ENCODE measurements at places on chromosomes 7 and 10.
A peak's percentile ranks its signal among the peaks of the same experiment; 100 is the strongest.

GRCh38 chr7:67496589-67496988, 500.0 kb downstream of the TYW1 start:
- no peak for DNase-seq

DNA sequence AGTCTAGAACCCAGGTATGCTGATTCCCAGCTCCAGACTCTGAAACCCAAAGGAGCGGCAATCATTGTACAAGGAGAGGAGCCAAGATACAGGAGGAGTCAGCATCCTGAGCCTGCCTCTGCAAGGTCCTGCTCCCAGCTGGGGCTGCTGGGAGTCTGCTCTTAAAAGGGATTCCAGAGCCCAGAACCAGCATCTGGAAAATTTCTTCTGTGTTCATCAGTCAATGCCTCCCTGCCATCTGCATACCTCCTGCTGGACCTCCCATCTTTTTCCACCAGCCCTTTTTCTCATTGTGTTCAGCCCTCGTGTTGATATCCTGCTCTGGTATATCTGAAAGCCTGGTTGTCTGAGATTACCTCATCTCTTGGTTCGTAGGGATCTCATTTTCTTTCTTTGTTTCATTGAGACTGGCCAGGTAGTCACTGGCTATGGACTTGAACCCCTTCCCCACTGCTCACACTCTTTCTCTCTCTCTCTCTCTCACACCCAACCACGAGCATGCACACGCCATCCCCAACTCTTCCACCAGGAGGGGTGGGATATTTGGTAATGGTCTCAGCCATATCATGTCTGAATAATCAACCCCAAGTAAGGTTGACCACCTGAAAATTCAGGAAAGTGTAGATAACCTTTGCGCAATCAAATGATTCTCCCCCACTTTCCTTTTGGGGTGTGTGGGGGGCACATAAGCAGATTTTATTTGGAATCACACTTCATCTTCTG, 608.8 kb downstream of the LRMDA start:
- no peak for DNase-seq

DNA sequence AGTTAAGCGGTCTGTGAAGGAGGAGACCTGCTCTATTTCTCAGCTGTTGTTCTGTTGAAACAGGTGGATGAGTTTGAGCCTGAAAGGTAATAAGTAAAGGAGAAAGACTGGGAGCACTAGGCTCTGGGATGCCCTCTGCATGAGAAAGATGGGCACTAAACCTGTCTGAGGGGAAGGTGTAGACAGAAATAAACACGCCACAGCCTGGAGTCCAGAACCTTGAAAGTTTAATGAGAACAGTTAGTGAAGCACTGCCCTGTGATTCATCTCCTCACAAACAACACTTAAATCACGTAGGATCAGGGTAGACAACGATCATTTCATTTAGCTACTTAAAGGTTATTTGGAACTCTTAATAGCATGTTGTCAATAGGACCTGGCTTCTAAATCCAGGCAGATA, 193.1 kb downstream of the PHTF2 start:
- no peak for DNase-seq

- no peak for DNase-seq
Measured at GRCh38 chr10:50556237-50557120, 67.3 kb downstream of the SGMS1 start.

- DNase-seq, result no peak
Measured at GRCh38 chr10:50857579-50857978, 27.8 kb downstream of the A1CF start.

GRCh38 chr7:42194238-42194637, 42.8 kb downstream of the GLI3 start:
- no peak for DNase-seq

GRCh38 chr7:129443612-129444011, 9.4 kb downstream of the STRIP2 start:
- no peak for DNase-seq

GRCh38 chr7:157188091-157188665, 49.5 kb downstream of the UBE3C start:
- DNase-seq, result no peak

DNA sequence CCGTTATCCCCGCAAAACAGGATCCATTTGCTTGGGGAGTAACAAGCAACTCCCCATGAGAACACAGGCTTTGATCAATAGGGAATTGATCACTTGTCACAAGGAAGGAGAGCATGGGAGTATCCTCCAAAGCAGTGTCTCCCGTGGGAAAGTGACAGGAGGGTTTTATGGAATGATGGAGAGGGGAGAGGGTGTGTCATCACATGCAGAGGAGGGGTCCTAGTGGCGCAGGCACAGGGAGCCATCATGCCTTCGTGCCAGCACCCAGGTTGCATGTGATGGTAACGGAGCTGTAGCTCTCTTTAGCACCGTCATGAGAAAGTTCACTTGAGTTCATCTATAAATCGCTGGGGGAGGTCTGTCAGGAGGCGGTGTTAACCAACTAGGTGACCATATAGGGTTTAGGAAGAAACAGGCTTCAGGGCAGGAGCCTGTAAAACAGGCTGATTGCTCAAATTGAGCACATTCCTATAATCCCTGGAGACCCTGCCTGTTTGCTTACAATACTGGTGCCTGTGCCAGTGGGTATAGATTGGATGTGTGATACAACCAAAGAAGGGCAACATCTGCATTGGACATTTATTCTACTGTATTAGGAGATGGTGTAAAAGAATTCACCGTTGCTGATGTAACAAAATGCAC, 428.5 kb downstream of the GALNT17 start:
- DNase-seq, result no peak

GRCh38 chr10:86836044-86836443, 79.6 kb downstream of the BMPR1A start:
- DNase-seq, result no peak

GRCh38 chr10:54470324-54470631, 330.8 kb downstream of the PCDH15 start:
- DNase-seq, result no peak

GRCh38 chr7:1065263-1065584, 20.9 kb downstream of the GPR146 start:
- DNase-seq, result no peak

DNA sequence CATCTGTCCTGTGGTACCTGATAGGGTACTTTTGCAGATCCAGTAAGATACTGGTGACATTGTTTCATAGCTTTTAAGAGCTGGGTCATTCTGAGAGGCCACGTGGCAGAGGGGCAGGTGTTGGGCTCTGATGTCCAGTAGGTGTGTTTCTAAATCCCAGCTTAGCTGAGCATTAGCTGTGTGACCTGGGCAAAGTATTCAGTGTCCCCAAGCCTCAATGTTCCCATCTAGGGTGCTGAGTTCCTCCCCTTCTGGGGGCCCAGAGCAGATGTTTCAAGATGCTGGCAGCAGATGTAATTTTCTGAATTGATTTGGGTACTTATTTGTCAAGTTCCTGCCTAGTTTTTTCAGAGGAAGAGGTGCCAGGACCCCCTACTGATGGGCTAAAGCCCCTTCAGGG, 52.9 kb downstream of the NEURL1 start:
- DNase-seq, result no peak

- DNase-seq, result no peak
Measured at GRCh38 chr10:60237977-60238758, 151.5 kb downstream of the ANK3 start.

- DNase-seq, result no peak
Measured at GRCh38 chr7:48307041-48307714, 135.9 kb downstream of the ABCA13 start.

DNA sequence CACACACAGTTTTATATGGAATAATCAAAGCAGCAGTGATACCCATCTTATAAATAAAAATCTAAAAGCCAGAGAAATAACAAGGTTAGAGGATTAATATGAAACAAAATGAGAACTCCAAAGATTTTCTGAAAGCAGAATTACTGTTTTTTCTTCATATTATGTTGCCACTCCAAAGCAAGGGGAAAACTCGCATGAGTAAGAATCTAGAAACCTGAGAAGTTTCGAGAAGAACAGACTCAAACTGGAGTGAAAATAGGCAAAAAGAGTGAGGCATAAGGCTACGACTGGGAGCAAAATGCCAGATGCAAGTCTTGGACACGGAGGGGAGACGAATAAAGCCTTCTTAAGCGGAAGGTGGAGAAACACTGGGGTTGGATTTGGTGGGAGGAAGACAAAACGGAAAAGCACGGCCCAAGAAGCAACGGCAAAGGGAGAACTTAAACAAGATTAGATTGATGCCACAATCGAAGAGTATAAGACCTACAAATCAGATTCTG, 923 bp downstream of the TNPO3 start:
- DNase-seq, result no peak

DNA sequence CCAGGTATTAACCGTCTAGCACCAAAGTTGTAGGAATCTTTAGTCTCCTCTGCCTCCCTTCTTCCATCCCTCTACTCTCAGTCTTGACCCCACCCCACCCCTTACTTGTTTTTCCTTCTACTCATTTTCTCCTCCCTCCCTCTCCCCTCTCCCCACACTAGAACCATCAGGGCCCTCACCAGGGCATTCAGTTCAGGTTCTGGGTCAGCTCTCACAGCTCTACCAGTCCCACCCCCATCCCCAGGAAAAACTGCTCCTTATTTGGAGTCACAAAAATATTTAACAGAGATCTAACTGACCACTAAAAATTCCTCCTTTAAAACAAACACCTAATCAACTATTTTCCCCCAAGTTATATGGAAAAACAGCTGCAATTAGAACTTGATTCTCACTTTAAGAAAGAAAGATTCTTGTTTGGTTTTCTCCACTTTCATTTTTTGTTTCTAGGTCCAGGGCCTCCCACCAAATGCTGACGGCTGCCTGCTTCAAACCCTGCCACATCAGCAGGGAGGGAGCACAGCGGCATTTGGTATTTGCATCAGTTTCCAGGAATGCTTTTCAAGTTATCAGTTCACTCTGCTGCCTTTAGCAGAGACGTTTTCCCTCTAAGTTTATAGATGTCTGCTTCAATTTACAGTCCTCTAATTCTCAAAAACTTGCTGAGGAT, 2.8 kb upstream of the COL1A2 start:
- DNase-seq, result no peak

GRCh38 chr7:16526742-16527540, at the start of gene LRRC72:
Gene LRRC72 (plus strand): TSS chr7:16526825. CDS start chr7:16526953, 128 bp downstream.
- no peak for DNase-seq

GRCh38 chr7:121099572-121099971, 111.1 kb downstream of the CPED1 start:
- no peak for DNase-seq

DNA sequence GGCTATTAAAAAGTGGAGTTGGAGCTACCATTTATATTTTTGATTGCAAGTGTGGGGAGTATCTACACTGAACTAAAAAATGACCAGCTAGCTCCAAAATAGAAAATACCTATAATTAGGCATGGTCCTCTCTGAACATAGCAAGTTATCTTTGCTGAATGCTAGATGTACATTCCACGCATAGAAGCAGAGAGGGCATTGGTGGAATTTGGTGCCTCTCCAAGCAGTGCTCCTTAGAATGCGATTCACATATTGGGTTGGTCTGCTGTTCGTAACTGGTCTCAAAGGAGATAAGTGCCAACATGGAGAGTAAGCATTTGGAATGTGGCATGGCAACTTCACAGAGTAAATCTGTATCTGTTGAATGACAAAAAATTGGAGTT, 196.2 kb downstream of the PTN start:
- no peak for DNase-seq

DNA sequence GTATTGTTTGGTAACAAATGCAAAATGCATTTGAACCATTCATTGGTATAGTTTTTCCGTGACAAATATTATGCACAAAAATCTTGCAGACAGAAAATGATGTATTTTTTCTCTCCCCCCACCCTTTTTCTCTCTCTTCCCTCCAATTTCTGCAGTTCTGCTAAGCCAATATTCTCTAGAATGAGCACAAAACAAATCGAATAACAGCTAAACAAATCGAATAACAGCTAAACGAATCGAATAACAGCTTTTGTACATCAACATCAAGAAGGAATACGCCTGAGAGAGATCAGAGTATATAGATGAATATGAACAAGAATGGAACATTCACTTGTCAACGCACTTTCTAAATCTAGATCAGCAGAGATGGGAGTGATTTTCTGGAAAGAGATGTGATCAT, 108.0 kb upstream of the KMT2E start:
- no peak for DNase-seq

DNA sequence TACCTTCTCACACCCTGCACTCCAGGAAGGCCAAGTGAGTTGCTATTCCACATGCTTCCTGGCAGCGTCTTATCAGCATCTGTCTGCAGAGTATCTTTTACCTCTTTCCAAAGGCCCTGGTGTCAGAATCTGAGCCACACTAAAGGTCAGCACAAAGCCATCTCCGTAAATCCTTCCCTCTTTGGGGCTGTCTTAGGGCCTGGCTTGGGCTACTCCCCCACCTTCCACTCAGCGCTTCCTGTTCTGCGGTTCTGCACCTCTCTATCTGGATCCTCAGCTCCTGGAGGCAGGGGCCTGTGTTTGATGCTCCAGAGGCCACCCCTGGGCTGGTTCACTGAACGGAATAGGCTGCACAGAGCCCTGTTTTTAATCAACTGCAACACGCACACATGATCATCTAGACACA, 334.8 kb upstream of the GALNT17 start:
- no peak for DNase-seq

GRCh38 chr7:106870528-106870927, 5.4 kb downstream of the PIK3CG start:
- DNase-seq, result no peak

DNA sequence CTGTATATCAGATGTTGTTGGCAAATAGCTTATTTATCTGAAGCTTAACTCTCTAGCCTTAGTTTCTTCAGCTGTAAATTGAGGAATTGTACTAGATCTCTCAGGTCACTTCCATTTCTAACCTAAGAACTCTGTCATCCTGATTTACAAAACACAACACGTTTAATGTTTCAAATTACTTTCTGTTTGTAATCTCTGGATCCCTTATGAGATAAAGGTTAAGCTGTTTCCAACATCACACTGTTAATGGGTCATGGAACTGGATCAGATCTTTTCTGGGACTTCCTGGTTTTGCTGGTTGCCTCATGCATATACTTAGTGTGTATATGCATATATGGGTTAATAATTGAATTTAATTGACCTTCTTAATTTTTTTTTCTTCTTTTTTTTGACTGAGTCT, 9.9 kb downstream of the SAMD8 start:
- no peak for DNase-seq

- no peak for DNase-seq
Measured at GRCh38 chr7:137771679-137772078, 75.1 kb downstream of the DGKI start.

DNA sequence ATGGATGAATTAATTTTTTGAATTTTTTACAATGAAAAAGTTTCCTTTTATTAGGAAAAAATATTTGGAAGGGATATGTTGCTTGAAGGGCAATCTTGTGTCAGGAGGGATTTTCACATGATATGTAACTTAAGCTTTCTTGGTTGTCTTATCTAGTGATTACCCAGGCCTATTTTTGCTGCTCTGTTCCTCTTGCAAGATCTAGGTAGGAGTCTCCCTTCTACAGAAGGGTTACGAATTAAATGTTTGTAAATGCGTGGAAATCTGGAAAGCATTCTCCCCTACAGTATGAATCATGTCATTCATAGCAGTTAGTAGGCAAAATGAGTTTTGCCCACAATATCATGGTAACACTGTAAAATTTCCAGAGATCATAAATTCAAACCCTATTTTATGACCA, 57.7 kb upstream of the CDK14 start:
- no peak for DNase-seq

DNA sequence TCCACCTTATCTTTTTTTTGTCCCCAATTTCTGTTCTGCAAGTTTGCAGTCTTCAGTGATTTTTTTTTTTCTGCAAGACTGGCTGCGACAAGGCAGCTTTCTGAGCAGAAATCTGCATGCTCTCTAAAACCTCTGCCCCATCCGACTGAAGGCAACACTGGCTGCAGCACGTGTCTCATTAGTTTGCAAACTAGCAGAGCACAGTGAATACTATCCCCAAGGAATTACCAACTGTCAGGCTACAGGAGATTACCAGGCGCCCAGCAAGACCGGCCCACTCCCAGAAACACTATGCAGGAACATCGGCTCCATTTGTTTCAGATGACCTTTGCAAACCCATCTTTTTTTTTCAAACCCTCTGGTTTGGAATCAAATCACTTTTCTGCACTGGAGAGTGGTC, 538.8 kb downstream of the SORCS1 start:
- peak; percentile 38 for DNase-seq

Measured in glutamatergic neuron (in vitro differentiated cells).